GM12878 (cell line): ENCODE measurements at places on chromosomes 4 and X. TPM values are rescaled to one million over a fixed set of nuclear protein-coding genes. Genes with fewer than 3 reads are reported as not detected.

ZMAT1 gene
- total RNA-seq: 1.8 and 1.9 TPM in 2 replicates

GPR173 gene
- 0.10 and 0.11 TPM in 2 replicates for total RNA-seq

SULT1E1 gene
- total RNA-seq: not detected in 2 replicates

ALPK1 gene
- 27.6 and 28.5 TPM in 2 replicates for total RNA-seq

MAP7D3 gene
- 10.8 and 11.3 TPM in 2 replicates for total RNA-seq

CENPVL3 gene
- not detected in 2 replicates for total RNA-seq

TMPRSS11B gene
- not detected in 2 replicates for total RNA-seq

PRSS12 gene
- total RNA-seq: 0.48 TPM in 1 of 2 replicates, not detected in the other

SCML2 gene
- 1.5 and 1.9 TPM in 2 replicates for total RNA-seq

ADH1C gene
- 0.24 and 0.54 TPM in 2 replicates for total RNA-seq

FDCSP gene
- total RNA-seq: not detected in 2 replicates

RIPPLY1 gene
- total RNA-seq: not detected in 2 replicates

DCX gene
- total RNA-seq: not detected in 2 replicates

KLF3 gene
- 5.7 and 5.8 TPM in 2 replicates for total RNA-seq

NLRP2B gene
- not detected in 2 replicates for total RNA-seq
